PC-3 (cell line): ENCODE measurements at places on chromosomes 2 and 18.
A peak's percentile ranks its signal among the peaks of the same experiment; 100 is the strongest.

DNA sequence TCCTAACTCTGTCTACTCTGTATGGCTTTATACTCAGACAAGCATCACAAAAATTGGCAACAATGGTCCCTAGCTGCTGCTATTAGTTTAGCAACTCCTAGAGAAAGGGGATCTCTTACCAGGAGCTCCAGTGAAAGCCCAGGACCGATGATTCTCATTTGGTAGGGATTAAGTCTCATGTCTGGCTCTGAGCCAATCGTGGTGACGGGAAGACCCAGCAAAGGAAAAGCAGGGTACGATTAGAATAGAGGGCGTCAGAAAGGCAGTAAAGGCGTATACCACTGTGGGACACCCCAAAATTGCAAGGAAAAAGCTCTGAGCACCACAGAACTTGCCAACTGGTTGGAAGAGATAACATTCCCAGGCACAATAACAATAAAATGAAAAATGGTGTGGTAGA is 129.5 kb downstream of the MTCL1 start:
- no peak for DNase-seq

DNA sequence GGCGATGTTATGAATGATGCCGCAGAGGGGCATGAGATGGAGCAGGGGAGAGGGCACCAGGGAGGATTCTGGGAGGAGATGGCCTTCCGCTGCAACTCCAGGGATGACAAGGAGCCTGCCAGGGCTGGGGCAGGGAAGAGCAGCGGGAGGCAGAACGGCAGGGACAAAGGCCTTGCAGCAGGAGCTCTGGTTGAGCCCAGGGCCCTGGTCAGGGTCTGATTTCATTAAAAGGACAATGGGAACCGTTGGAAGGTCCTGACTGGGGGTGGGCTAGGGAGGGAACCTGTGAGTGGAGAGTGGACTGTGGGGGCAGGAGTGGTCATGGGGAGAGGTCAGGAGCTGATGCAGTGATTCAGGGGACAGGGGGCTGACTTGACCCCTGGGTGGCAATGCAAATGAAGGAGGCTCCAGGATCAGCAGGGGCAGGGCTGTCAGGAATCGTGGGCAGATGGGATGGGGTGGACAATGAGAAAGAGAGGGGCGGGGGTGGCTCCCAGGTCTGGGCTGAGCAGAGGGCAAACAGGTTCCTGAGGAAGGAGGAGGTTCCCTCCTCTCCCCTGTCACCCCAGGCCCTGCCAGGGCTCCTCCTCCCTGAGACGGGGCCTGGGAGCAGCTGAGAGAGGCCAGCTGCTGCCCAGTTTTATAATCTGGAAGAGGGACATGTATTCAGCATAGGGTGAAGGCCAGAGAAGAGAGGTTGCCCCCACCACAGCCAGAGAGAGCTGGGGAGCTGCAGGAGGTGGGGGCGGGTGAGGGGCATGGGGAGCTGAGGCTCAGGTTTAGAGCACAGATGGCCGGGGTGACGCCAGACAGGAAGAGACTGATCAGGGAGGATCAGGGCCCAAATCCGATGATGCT is 7.3 kb upstream of the DUSP2 start:
- no peak for DNase-seq

DNA sequence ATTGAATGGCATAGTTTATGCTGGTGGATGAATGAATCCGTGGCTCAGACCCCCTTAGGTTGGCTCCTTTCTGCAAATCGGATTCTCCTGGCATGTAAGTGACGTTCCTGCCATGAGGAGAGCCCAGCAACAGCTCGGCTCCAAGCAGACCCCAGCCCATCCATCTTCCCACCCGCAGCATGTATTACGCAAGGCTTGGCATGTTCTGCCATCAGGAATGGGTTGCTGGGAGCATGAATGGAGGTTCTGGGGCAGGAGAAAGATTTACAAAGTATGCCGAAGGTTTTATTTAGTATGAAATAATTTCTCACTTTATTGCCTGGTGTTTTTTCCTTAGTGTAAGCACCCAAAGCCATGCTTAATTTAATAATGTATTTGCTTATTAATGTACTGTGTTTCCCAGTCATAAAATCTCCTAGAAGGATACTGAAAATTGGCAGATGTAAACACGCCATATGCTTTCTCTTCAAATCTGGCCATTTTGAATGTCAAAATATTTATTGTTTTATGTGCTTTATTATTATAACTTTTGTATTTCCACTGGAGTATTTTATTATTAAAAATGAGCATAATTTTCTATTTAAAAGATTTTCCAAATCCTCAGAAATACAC is 128.5 kb downstream of the ACKR3 start:
- DNase-seq, result no peak

GRCh38 chr2:65198737-65199136 is 28.9 kb upstream of the ACTR2 start:
- no peak for DNase-seq

DNA sequence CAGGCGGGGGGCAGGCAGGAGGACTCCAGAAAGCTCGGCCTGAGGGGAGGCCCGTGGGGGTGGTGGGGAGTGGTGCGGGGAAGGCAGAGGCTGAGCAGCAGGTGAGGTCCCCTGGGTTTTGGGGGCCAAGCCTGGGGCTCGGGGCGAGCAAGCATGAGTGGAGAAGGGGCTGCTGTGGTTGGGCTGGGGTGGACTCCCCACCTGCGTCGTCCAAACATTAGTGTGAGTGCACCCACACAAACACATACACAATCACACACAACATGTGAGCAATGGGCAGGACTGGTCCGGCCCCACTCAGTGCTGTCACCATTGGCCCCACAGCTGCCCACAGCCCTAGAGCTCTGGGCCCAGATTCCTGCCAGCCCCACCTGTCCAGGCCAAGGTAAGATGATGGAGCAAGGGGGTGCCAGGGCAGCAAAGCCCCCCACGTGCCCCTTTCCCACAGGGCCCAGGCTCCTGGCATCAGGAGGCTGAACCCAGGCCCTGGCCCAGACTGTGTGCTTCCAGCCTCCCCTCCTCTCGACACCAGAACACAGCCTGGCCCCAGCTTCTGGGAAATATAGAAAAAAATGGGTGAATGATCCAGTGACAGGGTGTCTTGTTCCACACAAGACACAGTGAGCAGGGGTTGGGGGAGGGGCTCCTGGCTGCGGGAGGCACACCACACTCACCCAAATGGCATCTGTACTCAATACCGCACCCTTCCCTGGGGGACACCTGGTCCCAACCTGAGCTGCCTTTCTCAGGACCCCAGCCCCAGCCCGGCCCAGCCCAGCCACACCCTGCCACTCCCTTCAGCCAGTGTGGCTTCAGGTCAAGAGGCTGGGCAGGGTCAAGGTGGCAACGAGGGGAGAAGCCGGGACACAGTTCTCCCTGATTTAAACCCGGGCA is 463 bp upstream of the ALPP start:
- DNase-seq, result peak; percentile 74

DNA sequence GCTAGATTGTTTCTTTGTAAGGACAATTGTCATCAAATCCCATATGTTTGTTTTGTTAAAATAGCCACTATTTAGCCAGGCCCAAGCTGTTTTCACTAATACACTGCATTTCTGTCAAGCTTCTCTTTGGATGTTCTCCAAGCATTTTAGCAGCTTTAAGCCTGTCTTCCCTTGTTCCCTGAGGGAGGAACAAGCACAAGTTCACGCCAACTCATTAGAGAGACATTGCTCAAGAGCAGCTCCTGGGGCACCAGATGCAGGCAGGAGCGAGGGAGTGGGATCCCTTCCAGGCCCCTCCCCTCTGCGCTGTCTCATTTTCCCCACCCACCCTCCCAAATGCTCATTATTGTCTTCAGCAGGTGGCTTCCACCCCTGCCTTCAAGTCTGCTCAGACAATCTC is 32.6 kb upstream of the PPP3R1 start:
- no peak for DNase-seq

DNA sequence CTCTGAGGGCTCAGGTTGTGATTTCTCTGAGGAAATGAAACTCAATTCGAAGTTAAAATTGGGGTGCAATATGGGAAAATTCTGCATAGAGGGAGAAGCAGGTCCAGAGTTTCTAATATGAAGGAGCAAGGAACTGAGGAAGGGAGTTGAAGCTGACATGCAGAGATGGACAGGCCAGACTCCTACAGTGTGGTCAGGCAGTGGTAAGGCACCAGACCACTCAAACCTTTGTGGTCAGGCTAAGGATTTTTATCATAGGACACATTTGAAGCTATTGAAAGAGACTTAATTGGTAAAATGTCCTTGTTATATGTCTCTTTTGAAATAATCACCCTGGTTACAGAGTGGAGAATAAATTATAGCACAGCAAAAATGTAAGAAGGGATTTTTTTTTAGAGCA is 1074.8 kb upstream of the CDH2 start:
- DNase-seq, result no peak

DNA sequence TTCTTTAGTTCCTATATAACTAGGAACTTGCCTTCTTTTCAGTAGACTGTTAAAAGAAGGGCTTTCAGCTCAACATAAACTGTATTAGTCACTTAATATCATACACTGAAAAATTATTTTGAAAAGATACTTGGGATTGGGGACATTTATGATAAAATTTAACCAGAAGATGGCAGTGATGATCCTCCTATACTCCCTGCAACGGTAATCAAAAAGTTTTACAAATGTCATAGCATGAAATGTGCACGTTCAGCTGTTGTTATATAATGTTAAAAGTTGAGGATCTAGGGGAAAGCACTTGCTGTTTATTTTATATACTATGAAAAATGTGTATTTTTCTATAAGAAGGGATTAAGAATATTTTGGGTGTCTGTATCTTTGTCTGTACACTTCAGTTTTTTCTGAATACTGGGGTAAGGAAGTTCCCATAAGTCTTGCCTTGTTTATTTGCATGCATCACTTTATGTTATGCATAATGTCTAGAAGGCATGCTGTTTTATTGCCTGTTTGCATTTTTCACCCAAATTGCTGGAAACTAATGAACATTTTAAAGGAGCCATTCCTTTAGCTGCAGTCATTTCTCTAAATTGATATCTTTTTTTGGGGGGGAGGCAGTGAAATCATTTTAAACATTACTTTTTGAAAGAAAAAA is 19.0 kb downstream of the DYNC1I2 start:
- DNase-seq, result peak; percentile 56

DNA sequence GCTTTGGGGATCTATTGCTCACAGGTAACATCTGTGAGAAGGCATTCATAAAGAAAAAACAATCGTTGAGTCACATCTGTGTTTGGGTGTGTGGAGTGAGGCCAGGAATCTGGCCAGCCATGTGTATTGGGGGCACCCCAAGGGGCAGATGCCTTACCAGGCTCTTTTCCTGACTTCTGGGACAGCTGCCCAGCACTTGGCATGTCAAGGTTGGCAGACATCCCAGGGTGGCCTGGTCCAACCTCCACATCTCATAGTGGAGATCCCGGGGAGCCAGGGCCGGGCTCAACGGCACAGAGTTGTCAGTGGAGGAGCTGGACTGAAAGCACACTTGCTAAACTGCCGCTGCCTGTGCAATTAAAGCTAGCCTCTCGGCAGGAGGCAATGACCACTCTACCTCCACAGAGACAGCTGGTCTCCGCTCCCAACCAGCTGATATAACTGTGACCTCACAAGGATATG is 75.3 kb upstream of the MGAT4A start:
- DNase-seq, result peak; percentile 79
